ENCODE measurements at places on chromosomes 7 and 10.

- DNase-seq: peak; percentile 10
Measured at GRCh38 chr7:39623732-39624441, 515 bp downstream of the RALA start.

DNA sequence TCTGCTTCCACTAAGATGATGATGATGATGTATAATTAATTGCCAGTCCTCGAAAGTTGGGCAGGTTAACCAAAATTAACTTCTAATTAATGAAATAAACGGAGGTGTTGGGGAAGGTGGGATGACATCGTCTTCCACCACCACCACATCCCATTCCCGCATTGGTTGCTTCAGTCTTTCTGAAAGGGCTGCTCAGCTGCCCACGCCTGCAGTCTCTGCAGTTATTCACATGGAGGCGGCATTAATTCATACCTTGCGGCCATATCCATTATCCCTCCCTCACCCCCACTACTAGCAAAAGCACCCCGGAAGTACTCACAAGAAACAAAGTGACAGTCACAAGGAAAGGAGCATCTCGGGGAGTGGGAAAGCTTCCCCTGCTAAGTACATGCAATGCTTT, 387.9 kb downstream of the DPP6 start:
- no peak for DNase-seq

DNA sequence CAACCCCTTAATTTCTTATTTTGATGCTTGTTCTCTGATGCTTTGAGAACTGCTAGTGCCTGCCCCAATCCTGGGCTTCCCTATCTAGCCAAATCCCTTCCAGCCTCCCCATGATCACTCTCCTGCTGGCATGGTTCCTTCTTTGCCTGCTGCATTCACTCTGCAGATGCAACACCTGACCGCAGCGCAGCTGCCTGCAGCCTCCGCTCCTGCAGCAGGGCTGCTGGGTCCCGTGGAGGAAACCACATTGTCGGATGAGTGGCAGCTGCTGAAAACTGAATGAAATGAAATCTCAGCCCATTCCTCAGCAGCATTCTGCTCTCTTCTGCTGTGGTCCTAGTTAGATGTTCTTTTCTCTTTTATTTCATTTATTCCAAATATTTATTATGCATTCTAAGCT, 320.3 kb downstream of the CCDC3 start:
- DNase-seq: no peak

DNA sequence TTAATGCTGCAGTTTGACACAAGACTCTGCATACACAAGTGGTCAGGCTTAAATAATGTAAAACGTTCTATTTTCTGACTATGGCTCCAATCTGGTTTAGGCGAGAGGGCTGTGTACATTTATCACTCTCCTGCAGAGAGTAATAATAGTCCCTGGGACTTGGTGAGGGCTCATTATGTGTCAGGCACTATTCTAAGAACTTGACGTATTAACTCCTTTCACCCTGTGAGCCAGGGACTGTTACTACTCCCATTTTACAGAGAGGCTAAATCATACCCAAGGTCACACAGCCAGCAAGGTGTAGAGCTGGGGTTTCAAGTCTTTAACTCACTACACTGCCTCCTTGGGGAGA, 187.2 kb upstream of the LYZL2 start:
- DNase-seq: no peak

GRCh38 chr7:46424934-46425333, 503.9 kb upstream of the IGFBP3 start:
- no peak for DNase-seq

- DNase-seq: no peak
Measured at GRCh38 chr10:5500910-5501309, 1.5 kb upstream of the CALML5 start.

DNA sequence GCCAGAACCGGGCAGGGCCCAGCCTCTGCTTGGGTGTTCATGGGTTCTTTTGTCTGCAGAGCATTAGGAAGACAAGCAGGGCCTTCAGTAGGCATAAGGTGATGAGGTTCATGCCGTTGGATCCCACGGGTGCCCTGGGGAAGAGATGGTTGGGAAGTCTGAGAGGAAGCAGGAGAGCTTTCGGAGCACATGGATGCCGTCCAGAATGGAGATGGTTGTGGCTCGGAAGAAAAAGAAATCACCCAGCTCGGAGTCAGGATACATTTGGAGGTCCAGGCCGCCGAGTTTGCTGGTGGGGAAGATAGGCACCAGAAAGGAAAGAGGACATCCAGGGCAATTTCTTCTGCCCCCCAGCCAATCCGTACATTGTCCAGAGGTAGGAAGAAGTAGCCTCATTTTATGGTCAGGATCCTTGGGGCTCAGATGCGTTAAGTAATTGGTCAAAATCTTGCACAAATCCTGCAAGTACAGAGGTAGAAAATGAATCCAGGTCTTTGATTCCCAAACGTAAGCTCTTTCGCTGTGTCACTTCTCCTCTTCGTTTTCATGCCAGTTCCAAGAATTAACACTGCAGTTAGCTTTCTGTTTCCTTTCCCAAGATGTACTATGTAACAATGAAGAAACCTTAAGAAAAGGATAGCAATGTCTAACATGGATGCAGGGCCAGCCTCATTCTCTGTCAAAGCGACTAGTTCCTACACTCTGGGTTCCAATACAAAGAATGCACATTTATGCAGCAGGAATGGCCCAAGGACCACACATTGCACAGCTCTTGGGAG, 147.8 kb upstream of the KLF6 start:
- no peak for DNase-seq

DNA sequence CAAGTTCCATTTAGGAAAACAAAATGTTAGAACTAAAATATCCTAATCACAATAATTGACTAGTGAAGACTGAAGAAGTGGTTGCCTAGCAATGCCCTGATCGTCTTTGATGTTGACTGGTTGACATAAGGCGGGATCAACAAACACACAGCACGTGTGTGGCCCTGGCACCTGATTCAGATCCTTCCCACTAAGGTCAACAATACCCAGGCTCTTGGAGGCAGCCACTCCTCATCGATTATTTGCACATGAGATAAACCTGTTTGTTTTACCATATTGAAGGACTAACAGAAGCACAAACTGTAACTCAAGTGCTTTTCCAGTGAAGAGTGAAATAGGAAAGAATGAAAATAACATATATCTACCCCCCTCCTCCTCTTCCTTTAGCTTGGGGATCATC, 15.6 kb downstream of the FANK1 start:
- no peak for DNase-seq

DNA sequence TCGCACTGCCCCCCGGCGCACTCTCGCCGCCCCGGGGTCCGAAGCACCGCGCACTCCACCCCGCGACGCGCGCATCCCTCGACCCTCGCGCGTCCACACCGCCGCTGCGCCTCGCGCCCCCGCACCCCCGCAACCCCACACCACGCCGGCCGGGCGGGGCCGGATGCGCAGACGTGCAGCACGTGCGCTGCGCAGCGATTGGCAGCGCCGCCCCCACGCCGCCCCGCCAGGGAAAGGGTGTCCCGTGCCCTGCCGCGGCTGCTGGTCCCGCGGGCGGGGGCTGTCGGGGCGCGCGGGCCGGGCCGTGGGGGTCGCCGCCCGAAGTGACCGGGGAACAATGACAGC, 53.7 kb upstream of the KDM7A start:
- peak; percentile 74 for DNase-seq

DNA sequence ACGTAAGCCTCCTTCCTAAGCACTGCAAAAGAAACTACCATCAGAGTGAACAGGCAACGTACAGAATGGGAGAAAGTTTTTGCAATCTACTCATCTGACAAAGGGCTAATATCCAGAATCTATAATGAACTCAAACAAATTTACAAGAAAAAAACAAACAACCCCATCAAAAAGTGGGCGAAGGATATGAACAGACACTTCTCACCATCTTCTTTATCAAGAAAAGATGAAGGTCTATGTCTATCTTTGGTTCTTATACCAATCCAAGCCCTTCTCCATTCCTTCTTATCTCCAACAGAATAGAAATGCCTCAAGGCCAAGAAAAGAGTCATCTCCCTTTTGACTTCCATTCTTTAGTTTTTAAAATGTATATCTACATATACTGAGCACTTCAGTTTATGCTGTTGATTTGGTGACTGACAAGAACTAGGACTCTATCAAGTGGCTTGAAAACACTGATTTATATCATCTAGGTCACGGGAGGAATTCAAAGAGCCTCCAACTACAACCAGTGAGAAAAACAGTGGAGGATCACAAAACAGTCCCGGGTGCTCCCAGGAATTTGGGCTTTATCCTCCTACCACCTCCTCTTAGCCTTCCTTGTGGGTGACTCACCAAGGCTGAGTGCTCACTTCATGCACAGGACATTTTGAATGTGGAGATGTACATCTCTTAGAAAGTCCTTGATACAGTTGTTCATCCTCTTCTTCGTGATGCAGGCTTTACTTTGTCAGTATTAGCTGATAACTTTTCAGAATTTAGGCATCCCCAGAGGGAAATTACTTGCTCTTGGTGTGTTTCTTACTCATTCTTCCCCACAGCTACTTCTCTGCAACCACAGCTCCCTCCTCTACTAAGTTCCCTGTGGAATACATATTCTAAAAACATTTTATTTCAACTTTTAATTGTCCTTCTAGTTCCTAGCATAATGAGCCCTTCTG, 15.4 kb downstream of the TAS2R41 start:
- DNase-seq: no peak

DNA sequence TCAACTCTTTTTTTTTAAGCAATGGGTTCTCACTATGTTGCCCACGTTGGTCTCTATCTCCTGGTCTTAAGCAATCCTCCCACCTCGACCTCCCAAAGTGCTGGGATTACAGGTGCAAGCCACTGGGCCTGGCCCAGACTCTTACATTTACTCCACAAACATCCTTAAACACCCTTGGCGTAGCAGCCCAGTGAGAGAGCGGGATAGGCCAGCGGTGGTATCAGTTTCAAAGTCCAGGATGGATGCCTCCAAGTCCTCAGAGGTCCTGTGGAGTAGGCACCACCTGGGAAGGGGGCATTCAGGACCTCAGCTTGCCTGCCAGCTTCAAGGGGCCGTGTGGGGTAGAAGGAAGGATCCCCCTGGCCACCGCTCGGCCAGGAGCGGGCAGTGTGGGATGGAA, 18.1 kb upstream of the VPS37D start:
- DNase-seq: no peak

- DNase-seq: no peak
Measured at GRCh38 chr10:46301721-46302479, 15.1 kb downstream of the ANTXRL start.

DNA sequence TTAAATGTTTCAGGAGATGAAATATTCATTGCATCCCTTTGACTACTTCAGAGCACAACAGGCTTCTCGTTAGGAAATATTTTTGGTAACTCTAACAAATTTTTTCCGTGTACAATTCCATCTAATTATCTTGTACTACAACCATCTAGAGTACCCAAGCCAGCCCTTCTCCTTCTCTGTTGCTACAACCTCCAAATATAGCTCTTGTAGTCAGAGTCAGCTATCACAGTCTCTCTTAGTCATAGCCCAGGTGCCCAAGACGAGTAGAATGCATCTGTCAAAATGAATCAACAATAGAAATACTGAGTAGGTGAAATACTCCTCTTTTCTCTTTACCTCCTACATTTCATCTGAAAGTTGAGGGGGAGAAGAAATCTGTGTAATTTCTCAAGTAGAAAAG, 74.0 kb downstream of the INHBA start:
- DNase-seq: no peak

DNA sequence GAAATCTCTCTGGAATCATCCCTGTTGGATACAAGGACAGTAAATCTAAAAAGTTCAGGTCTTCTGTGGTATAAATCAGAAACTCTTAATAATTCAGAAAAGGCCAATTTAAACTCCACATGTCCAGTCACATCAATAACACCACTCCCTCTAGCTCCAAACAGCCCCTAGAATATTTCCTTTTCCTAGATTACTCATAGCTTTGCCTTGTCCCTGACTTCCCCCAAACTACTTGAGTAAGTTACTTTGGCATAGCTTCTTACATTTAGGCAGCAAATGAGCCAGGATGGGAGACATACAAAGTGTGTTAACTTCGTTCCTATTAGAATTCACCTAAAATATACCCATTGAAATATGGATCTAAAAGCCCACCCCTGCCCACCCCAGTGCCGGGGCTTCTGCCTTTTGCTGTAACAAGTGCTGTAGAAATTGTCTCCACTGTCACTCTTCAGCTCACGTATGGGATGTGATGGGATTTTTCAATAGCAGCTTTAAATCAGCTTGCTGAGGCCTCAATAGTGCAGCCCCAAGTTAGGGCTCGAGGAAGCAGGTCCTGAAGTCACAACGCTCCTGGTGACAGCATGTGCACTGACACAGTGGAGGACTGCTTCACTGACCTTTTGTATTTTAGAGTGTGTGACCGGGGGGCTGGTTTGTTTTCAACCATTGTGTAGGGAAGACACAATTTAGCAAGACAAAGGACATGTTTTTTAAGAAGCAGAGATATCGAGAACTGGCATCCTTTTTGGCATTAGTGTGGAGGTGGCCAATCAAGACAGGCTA, 218.2 kb upstream of the KMT2E start:
- no peak for DNase-seq

Measured in stimulated activated naive CD4-positive, alpha-beta T cell treated with Interleukin-2 at 50 U/mL for 16 hours (primary cell).